ENCODE measurements at places on chromosomes 5 and 9. TPM values are rescaled to one million over a fixed set of nuclear protein-coding genes. Genes with fewer than 3 reads are reported as not detected.

The PCDHGA5 gene
- total RNA-seq = 2.6 TPM

The CD74 gene
- 3.9 TPM for total RNA-seq

The TAS2R1 gene
- total RNA-seq = not detected

The ZER1 gene
- total RNA-seq = 16.7 TPM

The SPINK7 gene
- total RNA-seq = not detected

The TEX48 gene
- not detected for total RNA-seq

The BASP1 gene
- total RNA-seq = 186 TPM

The DRD1 gene
- 2.6 TPM for total RNA-seq

Measured in fibroblast of lung (primary cell).